Posterior cingulate gyrus (tissue), 11 donors: ENCODE measurements at places on chromosomes 7 and 10.

DNA sequence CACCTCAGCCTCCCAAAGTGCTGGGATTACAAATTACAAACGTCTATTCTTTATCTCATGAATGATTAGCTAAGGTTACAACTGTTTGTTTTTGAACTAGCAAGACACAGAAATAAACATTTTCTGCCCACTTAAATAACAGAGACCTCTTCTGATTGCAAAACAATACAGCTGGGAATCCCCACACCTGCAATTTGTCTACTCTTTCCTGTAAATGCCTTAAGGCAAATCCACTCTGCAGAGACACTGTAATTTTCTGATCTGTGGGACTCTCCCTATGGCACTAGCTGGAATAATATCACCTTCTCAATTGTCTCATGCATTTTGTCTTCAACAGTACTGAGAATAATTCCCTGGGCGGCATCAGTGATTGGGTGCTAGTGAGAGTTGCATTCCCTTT, 149.3 kb upstream of the FAM3C start:
- DNase-seq: no peak

DNA sequence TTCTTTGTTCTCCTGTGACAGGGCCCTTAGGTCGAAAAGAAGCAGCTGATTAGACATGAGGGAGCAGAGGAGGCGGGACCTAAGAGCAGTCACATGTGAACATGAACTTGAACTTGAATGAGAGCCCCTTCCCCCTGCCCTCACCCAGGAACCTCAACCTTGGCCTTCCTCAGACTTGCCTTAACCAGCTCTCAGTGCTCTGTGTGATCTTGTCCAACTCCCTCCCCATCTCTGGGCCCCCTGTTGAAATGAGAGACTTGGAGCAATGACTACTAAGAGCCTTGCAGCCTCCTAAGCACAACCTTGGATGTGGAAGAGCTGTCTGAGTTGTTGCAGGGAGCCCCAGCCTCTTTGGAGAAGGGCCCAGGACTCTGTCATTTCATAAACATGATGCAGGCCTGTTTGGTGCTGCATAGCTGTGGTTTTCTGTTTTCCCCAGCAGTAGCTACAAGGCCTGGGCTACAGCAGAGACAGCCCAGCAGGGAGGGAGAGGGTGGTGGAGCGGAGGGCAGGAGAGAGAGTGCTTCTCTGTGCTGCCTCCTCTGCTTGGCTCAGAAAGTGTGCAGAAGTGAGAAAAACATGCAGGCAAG, 123.9 kb upstream of the ZMIZ1 start:
- DNase-seq: no peak

GRCh38 chr10:121007264-121007663, 156.1 kb downstream of the WDR11 start:
- no peak for DNase-seq

- DNase-seq: no peak
Observed at GRCh38 chr10:114335614-114336013, 68.7 kb downstream of the AFAP1L2 start.

DNA sequence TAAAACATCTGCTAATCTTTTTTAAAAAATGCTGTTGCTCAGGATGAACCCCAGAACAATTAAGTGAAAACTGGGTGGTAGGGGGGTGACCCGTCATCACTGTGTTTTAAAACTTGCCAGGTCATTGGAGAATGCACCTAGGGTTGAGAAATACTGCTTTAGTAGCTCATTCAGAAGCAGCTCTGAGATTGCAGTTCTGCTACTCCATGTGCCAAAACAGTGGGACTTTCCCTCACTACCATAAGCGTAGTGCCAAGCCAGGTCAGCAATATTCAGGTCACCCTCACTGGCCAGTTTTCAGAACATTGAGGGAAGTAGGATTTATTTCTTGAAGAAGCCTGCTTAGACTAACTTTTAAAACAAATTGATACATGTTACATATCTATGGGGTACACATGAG, 5.2 kb downstream of the STEAP2 start:
- no peak for DNase-seq

- no peak for DNase-seq
Observed at GRCh38 chr10:103806395-103807187, 48.8 kb downstream of the SH3PXD2A start.

DNA sequence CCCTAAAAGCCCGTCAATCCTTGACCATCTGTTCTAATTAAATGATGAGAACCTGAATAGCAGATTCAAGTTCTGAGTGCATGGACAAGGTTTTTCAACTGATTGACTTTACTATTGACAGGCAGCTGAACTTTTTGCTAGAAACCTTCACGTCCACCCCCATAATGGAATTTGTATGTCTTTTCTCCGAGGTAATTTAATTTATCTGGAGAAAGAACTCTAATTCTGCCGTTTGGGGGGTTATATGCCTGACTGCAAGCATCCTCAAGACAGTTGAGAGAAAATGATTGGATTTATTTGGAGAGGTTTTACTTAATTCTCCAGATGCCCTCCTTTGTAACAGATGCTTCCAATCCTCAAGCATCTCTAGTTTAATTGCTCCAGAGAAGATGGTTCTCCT, 1053.4 kb upstream of the AUTS2 start:
- no peak for DNase-seq

DNA sequence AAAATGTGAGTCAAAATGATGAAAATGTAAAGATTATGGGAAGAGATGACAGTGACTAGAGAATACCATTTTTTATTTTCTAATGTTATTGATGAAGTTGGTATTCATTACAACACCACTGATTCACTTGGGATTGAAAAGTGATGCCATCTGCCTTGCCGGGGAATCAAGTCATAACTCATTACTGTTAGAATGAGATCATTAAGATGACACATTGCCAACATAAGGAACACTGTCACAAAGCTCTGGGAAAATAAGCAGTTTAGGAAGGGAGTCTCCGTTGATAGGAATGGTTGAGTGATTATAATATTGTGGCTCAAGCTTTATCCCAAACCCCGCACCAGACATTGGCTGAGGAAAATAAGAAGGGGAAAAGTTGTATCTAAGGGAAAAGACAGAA, 121.5 kb upstream of the PLPP4 start:
- no peak for DNase-seq

DNA sequence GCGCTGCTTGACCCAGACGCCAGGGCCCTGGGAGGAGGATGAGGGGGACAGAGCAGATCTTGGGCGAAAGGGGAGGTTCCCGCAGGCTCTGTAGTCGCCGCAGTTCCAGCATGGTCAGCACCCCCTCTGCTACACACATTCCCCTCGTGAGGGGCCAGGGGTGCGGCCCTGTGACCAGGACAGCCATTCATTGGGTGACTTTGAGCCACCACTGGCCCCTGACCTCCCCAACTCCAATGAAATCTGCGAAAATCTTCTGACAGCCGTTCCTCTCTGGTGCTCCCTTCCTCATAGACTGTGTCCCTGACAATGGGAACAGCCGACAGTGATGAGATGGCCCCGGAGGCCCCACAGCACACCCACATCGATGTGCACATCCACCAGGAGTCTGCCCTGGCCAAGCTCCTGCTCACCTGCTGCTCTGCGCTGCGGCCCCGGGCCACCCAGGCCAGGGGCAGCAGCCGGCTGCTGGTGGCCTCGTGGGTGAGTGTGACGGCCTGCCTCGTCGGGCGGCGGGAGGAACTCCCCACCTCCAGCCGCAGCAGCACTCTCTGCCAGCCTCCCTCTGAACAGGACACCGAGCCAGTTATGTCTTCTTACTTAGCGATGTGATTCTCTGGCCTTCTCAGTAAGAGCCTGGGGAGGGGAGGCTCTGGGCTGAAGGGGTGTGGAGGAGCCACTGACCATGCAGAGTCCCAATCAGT, 825 bp downstream of the TMEM176A start:
- DNase-seq: no peak

- DNase-seq: no peak
Observed at GRCh38 chr10:129954492-129955315, 9.4 kb downstream of the EBF3 start.

- no peak for DNase-seq
Observed at GRCh38 chr7:106041140-106041717, 70.9 kb downstream of the SYPL1 start.

DNA sequence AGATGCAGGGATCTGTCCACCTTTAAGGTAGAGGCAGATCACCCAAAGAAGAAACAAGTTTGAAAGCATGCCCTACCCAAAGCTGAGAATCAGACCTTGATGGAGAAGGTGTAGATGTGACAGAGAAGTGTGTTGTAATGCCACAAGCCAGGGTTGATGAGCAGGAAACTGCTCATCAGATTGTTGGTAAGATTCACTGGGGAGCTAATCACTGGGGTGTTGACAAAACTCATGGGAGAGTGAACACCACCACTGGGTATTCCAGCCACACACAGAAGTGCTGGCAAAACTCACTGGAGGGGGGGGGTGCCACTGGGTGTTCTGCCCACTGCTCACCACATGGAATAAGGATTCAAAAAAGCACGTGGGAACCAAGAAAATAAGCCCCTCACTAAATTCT, 95.2 kb downstream of the IQUB start:
- DNase-seq: no peak

GRCh38 chr10:110058212-110058611, 50.4 kb downstream of the ADD3 start:
- DNase-seq: no peak

- no peak for DNase-seq
Observed at GRCh38 chr7:37504801-37505200, 56.1 kb upstream of the ELMO1 start.

DNA sequence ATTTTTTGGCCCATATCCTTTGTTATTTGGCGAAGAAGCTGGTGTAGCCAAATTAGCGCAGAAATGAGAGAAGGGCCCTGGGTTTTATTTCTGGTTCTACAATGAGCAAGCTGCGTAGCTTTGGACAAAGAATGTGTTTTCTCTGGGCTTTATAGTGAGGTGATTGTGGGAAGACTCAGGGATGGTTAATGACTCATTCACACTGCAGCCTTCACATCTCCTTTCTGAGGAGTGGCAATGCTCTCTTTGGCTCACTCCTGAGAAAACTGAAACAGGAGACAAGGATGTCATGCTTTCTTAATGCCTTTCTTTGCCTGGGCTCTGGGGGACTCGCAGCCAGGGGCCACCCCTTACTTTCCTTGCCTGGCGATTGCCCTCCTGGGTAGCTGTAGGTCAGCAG, 271.0 kb upstream of the PODXL start:
- DNase-seq: no peak

GRCh38 chr10:5860066-5860465, 29.6 kb downstream of the ANKRD16 start:
- DNase-seq: no peak

DNA sequence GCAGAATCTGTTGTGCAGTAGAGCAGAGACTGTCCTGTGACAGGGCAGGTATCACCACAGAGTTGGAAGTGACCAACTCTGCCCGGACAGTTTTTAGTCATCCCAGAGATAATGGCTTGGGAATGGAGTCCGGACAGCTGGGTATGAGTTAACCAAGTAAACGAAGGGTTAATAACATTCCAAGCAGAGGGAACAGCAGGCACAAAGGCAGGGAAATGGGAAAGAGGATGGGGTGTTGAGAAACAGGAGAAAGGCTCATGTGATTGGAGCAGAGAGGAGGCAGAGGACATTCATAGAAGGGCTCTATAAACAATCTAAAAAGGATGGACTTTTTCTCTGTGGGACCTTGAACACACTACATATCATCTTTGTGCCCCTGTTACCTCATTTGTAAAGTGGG, 132.2 kb upstream of the YAE1 start:
- no peak for DNase-seq

- no peak for DNase-seq
Observed at GRCh38 chr7:85688712-85689111, 501.9 kb upstream of the SEMA3D start.
